ENCODE measurements at places on chromosomes 2 and 18.

GRCh38 chr2:238803996-238804870 is 43.7 kb upstream of the TWIST2 start:
- DNase-seq: no peak

GRCh38 chr18:44514106-44514505 is 166.6 kb upstream of the SETBP1 start:
- no peak for DNase-seq

GRCh38 chr18:9405130-9405529 is 70.2 kb upstream of the RALBP1 start:
- no peak for DNase-seq

DNA sequence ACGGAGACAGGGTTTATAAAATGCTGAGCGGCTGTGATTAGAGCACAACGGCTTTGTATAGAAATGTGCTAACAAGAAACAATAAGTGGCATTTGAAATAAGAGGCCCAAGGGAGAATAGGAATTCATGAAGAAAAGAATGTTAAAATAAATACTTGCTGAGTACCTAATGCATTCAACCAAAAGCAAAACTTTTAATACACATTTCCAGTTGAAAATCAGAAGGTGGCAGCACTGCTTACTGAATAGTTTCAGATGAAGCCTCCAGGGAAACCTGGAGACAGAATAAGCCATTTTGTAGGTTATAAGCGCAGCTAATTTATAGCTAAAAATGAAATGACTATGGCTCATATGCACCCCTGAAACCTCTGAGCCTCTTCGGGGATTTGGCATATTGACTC is 286.6 kb downstream of the DPP10 start:
- no peak for DNase-seq

DNA sequence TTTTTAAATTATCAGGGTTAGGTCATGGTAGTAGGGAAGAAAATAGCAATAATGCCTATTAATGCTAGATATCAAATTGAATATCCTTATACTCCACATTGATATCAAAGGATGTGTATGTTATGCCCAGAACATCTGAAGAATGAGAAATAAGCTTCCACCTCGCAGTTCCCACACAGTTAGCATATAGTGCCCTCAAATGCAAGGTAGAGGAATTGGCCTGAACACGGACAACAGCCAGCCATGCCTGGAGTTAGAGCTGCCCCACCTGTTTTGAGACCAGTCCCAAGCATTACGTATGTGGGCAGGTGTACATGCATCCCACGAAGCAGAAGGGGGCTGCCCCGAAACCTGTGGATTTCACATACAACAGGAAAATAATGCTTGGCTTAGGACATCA is 79.6 kb downstream of the SUMO1 start:
- no peak for DNase-seq

GRCh38 chr2:222982010-222982908 is 69.7 kb upstream of the KCNE4 start:
- DNase-seq: peak; percentile 85

- no peak for DNase-seq
Observed at GRCh38 chr18:22073411-22073810, 96.0 kb upstream of the GATA6 start.

- DNase-seq: no peak
Observed at GRCh38 chr2:97995026-97995733, 568 bp downstream of the TMEM131 start.

GRCh38 chr2:113112441-113112840 is 15.0 kb upstream of the IL1RN start:
- no peak for DNase-seq

- DNase-seq: no peak
Observed at GRCh38 chr2:203740871-203741281, 34.4 kb downstream of the CD28 start.

DNA sequence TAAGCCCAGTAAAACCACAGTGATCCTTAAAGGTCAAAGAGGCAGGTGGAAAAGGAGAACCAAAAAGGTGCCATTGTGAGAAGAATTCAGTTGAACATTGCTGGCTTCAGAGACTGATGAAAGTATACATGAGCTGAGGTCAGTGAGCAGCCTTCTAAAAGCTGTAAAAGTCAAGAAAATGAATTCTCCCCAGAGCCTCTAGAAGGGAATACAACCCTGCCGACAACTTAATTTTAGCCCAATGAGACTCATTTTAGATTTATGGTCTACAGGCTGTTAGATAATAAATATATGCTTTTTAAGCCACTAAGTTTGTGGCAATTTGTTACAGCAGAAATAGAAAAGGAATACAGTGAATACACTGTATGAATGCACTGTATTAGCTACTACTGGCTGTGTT is 911.4 kb downstream of the TRIB2 start:
- no peak for DNase-seq

DNA sequence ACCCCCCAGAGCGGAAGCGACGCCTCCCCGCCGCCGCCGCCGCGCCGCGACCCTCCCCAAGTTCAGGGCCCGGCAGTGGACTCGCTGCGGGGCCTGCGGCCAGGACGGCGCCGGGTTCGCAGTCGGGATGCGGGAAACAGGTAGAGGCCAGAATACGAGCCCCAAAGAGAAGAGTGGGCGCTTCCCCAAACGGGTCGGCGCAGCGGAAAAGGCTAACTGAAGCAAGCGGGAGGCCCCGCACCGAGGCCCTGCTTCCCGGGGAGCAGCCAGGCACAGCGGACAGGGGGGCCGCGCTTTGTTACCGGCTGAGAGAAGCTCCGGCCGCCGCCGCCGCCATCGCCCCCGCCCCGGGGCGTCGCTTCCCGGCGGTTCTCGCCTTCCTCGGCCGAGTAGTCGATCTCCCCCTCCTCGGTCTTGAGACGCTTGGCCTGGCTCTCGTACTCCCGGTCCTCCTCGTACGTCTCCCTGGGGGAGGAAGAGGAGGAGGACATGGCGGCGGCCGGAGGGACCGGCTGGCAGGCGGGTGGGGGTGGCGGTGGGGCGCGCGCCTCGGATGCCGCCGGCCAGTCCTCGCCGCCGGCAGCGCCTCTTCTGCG is 494 bp downstream of the HNRNPLL start:
- no peak for DNase-seq

- DNase-seq: no peak
Observed at GRCh38 chr2:201978986-201979385, 54.7 kb upstream of the FZD7 start.

- DNase-seq: no peak
Observed at GRCh38 chr2:204072443-204073324, 136.1 kb downstream of the ICOS start.

DNA sequence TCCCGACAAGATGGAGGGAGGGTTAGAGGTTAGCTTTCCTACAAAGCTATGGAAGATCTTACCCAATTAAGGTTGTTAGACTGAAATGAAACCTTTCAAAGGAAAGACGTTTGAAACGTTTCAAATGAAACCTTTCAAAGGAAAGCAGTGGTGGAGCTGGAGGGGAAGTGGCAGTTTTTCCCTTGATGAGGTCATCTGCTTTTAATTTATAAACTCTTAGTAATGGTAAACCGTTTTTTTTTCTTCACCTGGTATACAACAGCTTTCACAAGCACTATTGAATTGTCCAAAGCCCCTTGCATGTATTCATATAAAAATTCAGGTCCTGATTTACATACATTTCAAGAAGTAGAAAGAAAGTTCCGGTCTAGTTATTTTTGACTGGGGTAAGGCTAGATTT is 7.4 kb downstream of the PMAIP1 start:
- no peak for DNase-seq

DNA sequence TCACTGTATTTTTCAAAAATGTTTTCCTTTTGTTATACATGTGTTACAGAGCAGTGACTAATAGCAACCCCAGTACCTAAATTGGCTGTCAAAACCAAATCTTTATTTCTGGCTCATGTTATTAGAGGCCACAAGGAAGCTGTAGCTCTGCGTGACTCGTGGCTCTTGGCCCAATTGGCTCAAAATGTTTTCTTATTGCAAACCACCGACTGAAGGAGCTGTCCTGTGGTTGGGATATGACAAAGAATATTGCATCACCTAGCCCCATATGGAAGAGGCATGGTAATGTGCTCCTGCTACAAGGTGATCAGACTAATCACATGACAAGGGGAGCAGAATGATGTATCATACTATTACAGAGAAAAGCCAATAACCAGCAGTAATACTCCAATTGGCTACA is 1058.5 kb downstream of the CBLN2 start:
- no peak for DNase-seq

DNA sequence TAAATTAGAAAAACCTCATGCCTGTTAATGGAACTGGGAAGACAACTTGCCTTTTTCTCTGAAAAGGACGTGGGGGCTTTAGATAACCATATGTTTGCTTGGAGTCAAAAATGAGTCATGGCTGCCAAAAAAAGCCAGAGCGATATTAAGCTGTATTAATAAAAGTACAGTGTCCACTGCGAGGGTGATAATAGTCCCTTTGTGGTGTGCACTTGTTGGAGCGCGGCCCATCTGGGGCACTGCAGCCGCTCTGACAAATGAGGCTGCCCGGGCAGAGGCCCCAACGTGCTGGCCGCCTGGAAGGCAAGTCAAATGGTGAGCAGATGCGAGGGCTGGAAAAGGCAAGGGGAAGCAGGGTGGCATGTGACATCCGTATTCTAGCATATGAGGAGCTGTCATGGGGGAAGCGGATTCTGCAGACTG is 103.3 kb upstream of the NCK2 start:
- DNase-seq: no peak

DNA sequence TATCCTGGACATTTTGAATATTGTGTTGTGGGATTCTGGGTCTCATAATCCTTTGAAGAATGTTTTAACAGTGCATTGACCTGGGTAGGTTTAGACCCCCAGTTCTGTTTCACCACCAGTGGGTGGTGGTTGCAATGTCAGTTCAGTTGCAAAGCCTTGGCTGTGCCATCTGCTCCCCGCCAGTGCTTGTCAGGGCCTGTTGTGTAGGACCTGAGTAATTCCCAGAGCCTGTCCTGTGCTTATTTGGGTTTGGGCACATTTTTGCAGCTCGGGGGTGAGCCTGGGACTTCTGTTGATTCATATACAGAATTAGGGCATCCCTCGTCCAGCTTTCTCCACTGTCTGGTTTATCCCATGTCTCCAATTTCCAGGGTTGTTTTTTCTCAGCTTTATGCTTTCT is 24.8 kb downstream of the ATP9B start:
- DNase-seq: no peak

GRCh38 chr2:120536141-120536540 is 190.2 kb downstream of the INHBB start:
- no peak for DNase-seq

Data from AG09319 (cell line).